ENCODE measurements at places on chromosomes 6 and 20.
A peak's percentile ranks its signal among the peaks of the same experiment; 100 is the strongest.

DNA sequence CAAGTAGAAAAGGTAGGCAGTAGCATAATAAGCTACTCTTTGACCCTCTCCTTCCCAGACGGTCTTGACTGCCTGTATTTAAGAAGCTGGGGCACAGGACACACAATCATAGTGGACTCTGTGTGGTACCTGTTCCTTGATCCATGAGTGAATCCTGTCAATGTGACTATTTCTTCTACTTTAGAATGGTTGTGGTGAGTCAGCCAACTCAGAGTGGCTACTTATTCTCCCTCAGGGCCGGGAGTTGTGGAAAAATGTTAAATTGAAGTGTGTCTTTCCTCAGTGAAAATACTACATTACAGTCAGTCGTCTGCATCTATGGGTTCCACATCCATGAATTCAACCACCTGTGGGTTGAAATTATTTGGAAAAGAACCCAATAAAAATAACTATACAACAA, 30.8 kb upstream of the PREP start:
- no peak for DNase-seq

- DNase-seq, result no peak
These were observed 192.1 kb downstream of the DTNBP1 start for GRCh38 chr6:15470746-15471145.

DNA sequence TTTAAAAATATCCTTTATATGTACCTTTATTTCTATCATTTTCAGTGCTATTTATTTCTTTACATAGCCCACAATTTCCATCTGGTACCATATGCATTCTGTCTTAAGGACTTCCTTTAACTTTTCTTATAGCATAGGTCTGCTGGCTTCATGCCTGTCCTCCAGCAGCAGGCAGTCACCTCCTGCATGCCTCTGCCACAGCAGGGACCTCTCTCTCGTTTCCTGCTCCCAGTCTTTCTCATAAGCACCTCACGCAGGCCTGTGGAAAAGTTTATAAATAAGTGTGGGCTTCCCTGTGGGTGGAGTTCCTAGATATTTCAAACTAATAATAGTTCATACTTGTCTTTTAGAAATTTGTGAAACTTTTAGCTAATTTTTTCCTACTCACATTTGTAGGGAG, 133.9 kb downstream of the KCNQ5 start:
- no peak for DNase-seq

GRCh38 chr6:166105341-166106075, 62.1 kb downstream of the TBXT start:
- no peak for DNase-seq

DNA sequence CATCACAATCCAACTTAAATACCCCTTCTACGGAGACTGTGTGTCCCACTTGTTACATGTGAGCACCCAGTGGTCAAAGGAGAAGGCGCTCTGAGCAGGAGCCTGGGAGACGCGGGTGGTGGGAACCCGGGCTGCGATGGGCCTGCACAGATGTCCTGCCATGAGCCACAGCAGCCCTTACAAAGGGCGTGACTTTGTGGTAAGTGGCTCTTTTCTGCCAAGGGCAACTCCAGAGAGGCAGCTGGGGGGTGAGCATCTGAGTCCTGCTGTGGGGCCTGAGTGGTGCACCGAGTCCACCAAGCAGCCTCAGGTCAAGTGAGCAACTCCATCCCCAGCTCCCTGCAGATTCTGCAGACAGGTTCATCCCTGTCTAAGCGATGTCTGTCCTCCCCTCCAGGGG, 33.6 kb upstream of the CST7 start:
- peak; percentile 31 for DNase-seq

DNA sequence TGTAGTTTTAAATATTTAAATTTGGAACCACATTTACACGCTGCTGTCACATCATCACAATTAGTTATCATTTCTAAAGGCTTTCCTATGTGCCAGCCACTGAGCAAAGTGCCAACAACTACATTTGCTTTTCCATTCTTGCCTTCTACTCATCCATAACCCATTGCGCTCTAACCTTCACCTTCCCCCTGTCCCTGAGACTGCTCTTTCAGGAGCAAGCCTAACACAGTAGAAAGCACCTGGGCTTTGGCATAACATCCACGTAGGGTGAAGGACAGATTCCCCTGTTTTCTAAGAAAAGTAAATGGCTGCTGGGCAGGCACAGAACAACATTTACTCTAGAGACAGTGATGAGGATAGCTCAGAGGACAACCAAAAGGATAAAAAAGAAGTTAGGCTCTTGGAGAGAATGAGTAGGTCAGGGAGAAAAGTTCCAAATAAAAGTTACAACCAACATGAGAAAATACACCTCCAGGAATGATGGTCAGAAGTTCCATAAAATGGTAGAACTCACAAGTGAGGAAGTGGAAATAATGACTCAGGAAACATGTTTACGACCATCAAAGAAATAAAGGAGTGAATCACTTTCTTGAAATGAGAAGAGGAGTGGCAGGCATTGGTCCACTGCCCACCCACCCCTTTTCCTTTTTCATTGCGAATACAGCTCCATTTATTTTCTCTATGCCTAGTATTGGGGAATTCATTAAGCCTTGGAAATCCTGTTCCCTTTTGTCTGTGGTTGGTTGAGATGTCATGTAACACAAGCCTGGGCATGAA, 77.2 kb downstream of the PFDN4 start:
- DNase-seq, result peak; percentile 58

GRCh38 chr6:26342106-26343004, 22.6 kb upstream of the BTN3A2 start:
- DNase-seq, result peak; percentile 41

- no peak for DNase-seq
These were observed 28.2 kb upstream of the GSTA4 start for GRCh38 chr6:53023323-53023722.

GRCh38 chr20:18019068-18019467, 38.6 kb downstream of the OVOL2 start:
- DNase-seq, result no peak

GRCh38 chr6:6901205-6901719, 206.5 kb upstream of the RREB1 start:
- no peak for DNase-seq

DNA sequence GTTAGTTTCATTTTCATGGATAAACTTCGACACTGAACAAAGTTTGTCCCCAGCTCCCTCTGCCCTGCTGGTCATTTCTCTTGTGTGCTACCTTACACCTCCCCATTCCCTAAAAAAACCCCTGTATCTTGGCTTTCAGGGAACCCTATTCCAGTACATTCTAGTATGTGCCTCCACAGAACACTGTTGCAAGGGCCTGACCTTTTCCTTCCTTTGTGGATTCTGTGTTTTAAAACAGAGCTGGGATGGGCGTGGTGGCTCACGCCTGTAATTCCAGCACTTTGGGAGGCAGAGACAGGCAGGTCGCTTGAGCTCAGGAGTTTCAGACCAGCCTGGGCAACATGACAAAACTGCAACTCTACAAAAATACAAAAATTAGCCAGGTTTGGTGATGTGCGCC, 20.6 kb upstream of the QKI start:
- DNase-seq, result no peak

- DNase-seq, result no peak
These were observed 2.9 kb downstream of the CCND3 start for GRCh38 chr6:41938590-41939175.

GRCh38 chr20:53079261-53079691, 107.1 kb downstream of the TSHZ2 start:
- DNase-seq, result no peak

DNA sequence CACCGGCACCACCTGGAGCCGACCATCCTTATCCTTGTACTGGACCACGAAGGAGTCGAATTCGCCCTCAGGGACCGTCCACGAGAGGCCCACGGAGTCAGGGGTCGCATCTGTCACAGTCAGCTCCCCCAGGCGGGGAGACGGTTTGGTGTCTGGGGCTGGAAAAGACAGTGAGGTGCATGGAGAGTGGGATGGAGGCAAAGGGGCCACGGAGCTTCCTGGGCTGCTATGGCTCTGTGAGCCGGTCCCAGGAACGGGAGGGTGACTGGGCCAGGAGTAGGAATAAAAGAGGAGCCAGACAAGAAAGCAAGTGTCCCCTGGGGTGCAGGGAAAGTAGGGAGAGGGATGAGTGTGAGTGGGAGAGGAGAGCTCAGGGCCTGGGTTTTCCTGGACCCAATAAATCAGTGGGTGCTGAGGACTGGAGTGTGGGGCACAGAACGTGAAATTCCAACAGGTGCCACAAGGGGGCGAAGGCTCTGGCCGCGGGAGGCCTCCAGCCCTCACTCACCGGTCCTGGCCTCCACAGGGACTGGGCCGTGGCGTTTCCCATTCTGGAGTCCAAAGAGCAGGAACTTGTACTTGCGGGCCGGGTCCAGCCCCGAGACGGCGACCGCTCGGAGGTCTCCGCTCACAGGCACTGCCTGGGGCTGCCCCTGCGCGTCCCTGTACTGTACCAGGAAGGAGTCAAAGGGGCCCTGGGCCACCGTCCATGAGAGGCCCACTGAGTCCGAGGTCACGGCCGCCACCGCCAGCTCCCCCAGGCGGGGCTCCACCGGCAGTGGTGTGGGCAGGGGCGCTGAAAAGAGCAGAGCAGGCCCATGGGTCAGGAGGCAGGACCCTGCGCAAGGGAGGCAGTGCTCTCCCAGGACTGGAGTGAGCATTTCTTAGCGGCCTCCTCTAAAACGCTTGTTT, 9.9 kb downstream of the CYP21A2 start:
- DNase-seq, result peak; percentile 58

GRCh38 chr6:100475554-100476320, 11.0 kb upstream of the SIM1 start:
- DNase-seq, result no peak

DNA sequence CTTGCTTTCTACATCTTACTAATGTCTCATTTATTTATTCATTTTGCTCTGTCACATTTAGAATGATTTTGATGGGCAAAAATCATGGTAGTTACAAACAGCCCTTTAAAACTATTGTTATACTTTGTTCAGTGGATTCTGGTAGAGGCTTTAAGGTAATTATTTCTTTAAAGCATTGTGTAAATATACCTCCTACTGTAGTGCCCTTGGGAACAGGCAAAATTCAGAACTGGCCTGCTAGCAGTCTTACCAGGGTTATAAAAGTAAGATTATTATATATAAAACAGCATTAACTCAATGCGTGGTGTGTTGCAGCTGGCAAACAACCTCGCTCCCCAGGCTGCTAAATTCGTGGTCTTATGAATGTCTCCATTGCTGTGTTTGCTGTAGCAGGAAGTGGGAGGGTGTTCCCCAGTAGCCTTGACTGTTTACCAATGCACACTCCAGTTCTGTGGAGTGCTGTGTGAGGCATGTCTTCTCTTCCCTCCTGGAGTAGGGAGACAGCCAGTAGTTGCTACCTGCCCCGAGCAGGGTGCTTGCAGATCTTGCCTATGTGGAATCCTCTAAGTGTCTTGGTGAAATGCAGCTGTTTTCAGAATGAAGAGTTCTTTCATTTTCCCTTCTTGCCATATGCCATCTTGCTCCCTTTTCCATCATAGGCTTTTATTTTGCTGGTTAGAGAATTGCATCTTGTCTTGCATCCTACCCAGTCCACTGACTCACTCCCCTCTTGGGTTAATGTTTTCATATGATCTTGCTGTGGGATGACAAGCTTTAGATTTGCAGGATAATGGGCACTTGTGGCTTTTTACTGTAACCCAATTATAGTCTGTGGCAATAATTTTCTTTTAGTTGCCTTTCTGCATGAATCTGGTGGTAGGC, 45.3 kb downstream of the IGF2R start:
- DNase-seq, result no peak

DNA sequence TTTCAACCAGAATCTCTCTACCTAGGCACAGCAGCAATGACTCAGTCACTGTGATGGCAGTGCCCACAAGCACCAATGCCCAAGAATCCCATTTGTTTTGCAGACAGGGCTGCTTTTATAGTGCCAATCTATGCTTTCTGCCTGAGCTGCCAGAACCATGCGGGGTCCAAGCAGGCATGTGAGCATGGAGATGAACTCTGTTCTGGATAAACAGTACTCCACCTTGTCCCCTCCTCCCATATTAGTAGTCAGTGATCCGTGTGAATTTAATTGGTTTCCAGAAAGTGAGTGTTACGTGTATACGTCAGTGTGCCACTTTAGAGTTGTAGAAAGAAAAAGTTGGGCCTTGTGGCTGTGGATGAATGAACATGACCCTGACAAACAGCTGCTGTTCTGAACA, 79.4 kb downstream of the SASH1 start:
- no peak for DNase-seq

- no peak for DNase-seq
These were observed 1.6 kb downstream of the DNAAF9 start for GRCh38 chr20:3405696-3406358.

GRCh38 chr6:27168586-27169443, 78.7 kb upstream of the PRSS16 start:
- DNase-seq, result no peak

DNA sequence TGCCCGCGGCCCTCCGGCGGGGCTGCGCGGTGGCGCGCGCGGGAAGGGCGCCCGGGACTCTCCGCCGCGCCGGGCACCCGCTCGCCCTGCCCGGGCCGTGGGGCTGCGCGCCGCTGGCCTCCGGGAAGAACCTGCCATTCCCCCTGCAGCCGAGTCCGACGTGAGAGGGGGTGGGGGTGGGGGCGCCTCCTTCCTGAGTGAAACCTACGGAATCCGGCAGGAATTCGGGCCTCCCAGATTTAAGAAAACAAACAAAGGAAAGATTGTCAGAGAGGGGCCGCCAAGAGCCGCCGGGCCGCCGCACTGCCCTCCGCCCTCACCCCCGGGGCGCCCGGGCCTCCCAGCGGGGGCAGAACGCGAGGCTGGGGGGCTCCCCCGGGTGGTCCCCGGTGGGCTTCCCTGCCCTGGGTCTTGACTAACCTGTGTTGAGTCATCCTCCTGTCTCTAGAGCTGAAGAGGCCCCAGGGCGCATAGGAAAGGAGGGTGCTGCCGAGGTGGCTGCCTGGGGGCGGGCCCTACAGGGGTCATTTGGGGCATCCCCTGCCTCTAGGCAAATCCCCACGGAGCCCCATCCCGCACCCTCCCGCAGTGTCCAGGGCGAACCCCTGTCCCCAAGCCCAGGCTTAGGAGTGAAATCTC, 42.2 kb upstream of the FOXP4 start:
- DNase-seq, result peak; percentile 99

DNA sequence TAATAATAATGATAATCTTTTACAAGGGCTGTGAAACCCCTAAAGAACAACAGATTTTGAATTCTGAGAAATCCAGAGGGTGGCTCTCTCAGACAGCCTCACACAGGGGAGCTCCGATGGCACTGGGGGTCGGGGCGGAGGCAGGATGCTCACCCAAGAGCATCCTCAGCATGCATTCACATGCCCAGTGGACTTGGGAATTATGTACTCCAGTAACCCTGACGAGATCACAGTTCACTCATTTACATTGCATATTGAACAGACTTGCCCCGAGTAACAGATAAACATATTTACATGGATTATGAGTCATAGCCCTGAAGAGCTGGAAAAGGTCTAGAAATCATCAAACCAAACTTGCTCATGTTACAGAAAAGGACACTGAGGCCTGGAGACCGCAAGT, 482.7 kb upstream of the JARID2 start:
- no peak for DNase-seq

DNA sequence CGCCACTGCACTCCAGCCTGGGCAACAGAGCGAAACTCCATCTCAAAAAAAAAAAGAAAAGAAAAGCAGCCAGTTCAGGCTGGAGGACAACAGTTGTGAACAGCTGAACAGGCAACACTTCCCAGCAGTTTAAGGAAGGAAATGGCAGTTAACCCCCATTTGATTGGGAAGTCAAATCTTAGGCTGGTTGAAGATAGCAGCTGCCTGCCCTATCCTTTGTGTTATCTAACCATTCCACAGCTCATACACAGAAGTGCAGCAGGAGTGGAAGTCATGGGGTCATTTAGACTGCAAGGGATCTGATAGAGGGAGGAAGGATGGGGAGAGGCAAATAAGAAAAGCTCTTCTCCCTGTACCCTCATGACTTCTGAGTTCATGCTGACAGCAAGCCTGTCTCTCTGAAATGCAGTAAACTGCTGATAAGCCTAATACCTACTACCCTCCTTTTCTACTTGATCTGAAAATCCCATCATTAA, 35.3 kb downstream of the KCTD20 start:
- DNase-seq, result no peak

- DNase-seq, result no peak
These were observed 326.5 kb downstream of the RNGTT start for GRCh38 chr6:88636871-88637270.
